K562 (cell line): ENCODE measurements at places on chromosomes 3 and 15. TPM values are rescaled to one million over a fixed set of nuclear protein-coding genes. Genes with fewer than 3 reads are reported as not detected.

Gene DUOXA1
- total RNA-seq, result 0.24 TPM in 1 of 2 replicates, not detected in the other

DNA sequence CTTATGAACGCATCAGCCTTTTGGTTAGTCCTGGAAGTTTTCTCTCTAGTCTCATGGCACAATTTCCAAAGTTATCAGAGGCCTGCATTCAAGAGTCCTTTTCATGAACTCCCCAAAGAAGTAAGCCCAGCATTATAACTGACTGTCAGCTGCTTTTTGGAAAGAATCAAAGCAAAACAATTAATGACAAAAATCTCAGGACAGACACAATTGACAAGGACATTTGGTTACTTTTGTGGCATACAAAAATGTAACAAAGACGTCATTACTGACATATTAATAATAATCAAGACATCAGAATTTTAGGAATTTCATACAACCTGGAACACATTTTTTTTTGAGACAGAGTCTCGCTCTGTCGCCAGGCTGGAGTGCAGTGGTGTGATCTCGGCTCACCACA is 21.2 kb downstream of the KATNBL1 start:
- no peaks in the 10 kb centered on the region for H3K4me1 ChIP-seq
- no peaks in the 10 kb centered on the region for H3K27me3 ChIP-seq
- H3K27ac ChIP-seq, result no peak overlapping the region

GRCh38 chr3:173465898-173466678 is 68.5 kb downstream of the NLGN1 start:
- no peaks in the 10 kb centered on the region for H3K27me3 ChIP-seq
- no peak overlapping the region for H3K4me3 ChIP-seq
- no peak overlapping the region for H3K27ac ChIP-seq
- H3K4me1 ChIP-seq, result no peaks in the 10 kb centered on the region
- no peaks in the 10 kb centered on the region for H3K36me3 ChIP-seq

Gene CMTM7
- 0.38 and 0.49 TPM in 2 replicates for total RNA-seq

DNA sequence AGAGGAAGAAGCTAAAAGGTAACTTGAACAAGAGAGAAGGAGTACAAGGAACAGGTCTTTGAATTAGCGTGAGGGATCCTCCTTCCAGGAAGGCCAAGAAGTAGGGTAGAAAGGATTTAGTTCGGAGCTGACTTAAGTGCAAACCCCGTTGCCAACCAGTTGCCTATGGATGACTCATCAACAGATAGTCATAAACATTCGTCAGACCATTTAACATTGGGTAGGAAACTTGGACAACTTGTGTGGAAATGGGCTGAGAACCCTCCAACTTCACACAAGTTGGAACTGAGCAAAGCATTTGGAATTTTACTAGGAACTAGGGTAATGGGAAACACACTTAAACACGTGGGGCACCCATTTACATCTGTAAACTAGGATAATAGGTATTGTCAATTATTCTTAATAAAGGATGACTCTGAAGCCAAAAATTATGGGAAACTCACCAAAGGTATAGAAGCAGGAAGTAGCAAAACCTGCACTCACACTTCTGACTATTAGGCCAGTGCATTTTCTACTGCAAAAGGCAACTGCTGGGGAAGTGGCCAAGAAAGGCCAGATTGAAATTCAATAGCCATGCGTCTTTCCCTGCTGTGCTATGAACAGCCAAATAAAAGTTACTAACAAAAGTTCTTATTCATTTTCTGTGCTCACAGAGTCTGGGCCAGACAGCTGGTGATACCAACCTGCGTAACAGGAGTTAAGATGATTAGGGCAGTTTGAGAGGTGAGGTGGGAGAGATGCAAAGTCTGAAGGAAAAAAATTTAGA is 174.5 kb upstream of the TMC3 start:
- H3K27me3 ChIP-seq, result peaks cover 2% of the 10 kb centered on the region; the same call in 2 of the 3 replicates
- no peaks in the 10 kb centered on the region for H3K36me3 ChIP-seq
- H3K4me3 ChIP-seq, result no peak overlapping the region
- no peak overlapping the region for H3K27ac ChIP-seq

DNA sequence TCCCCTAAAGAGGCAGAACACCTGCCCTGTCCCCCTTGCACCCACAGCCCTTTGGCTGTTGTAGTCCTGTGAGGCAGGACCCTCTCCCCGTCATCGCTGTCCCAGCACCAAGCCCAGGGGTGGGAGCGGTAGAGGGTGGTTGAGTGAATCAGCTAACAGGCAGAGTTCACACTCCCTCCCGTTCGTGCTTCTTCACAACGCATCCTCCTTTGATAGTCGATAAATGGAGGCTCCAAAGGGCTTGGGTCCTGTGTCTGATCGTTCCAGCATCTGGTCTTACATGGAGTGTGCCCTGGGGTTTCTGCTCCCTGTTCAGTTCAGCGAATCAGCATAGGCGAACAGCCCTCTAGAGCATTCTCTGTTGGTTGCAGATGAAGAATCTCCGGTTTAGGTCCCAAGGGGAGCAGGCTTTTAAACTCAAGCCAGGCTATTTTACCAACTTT is 820 bp upstream of the HMCES start:
- H3K27me3 ChIP-seq, result no peaks in the 10 kb centered on the region
- peak overlapping the region; percentile 87 for H3K27ac ChIP-seq
- peak overlapping the region; percentile 81; the same call in 1 of the 2 replicates for H3K4me3 ChIP-seq
- peaks cover 10% of the 10 kb centered on the region; the same call in 2 of the 3 replicates for H3K4me1 ChIP-seq

DNA sequence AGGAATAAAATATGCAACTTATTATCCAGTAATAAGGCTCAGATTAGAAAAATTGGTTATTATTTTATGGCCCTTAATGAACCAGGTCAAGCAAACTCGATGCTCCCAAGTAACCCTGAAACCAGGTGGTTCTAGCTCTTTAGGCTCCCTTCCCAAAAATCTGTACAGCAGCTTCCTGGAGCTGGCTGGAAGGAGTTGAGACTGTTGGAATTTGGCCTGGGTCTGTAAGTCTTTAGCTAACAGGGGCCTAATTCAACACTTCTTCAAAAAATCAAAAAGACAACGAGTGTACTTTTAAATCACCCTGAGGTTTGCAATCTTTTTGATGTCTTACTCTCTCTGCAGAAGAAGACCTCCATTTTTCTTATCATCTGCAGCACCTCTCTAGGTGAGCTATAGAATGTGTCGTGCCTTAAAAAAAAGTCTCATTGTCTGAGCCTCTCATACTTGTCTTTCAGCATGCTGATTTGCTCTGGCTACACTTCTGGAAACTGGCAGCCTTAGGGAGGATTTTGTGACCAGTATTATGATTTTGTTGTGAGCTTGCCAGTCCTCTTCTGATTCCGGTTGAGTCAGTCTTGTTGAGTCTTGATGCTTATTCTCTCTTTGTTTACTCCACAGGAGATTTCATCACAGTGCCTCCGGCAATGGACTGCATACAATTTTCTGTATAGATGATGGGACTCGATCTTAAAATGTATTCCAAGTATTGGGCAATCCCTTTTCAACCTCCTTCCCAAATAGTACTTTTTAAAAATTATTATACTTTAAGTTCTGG is 235.0 kb upstream of the KBTBD8 start:
- no peaks in the 10 kb centered on the region for H3K4me1 ChIP-seq
- no peak for DNase-seq

DNA sequence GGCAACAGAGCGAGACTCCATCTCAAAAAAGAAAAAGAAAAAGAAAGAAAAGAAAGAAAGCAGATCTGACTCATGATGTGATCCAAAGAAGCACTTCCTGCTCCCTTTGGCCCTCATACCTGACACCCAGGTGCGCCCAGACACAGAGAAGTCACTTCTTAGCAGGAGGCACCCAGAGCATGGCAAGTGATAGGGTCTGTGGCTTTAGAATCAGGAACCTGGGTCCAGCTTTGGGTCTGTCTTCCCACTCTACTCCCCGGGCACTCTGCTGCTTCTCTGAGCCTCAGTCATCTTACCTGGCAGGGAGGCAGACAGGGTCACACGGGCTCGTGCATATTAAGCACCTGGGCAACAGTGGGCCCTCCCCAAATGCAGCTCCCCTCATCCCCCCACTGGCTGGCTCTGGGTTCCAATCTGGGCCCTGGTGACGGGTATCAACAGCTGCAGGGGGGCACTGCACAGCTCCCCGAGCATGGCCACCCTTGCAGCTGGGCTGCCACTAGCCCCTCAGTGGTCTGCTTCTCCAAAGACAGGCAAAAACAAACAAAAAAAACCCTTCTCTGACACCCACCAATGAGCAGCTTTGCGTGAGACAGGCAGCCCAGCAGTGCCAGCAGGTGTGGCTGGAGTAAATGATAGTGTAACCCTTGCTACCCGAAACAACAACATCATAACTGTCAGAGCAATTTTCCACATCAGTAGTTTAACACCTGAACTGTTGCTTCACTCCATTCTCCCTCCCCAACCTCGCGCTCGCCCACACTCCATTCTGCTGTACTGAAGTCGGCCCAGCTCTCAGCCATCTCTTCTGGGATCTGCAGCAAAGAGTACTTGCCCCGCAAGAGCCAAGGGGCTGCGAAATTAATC is 99.8 kb downstream of the MEGF11 start:
- no peak for DNase-seq
- no peaks in the 10 kb centered on the region; the same call in 1 of the 2 replicates for H3K4me1 ChIP-seq
- no peak overlapping the region for H3K4me3 ChIP-seq
- no peaks in the 10 kb centered on the region for H3K36me3 ChIP-seq
- no peak overlapping the region for H3K27ac ChIP-seq

Gene EFCC1
- total RNA-seq, result 0.07 TPM in 1 of 2 replicates, not detected in the other

Gene FOXB1
- total RNA-seq, result not detected in 2 replicates

DNA sequence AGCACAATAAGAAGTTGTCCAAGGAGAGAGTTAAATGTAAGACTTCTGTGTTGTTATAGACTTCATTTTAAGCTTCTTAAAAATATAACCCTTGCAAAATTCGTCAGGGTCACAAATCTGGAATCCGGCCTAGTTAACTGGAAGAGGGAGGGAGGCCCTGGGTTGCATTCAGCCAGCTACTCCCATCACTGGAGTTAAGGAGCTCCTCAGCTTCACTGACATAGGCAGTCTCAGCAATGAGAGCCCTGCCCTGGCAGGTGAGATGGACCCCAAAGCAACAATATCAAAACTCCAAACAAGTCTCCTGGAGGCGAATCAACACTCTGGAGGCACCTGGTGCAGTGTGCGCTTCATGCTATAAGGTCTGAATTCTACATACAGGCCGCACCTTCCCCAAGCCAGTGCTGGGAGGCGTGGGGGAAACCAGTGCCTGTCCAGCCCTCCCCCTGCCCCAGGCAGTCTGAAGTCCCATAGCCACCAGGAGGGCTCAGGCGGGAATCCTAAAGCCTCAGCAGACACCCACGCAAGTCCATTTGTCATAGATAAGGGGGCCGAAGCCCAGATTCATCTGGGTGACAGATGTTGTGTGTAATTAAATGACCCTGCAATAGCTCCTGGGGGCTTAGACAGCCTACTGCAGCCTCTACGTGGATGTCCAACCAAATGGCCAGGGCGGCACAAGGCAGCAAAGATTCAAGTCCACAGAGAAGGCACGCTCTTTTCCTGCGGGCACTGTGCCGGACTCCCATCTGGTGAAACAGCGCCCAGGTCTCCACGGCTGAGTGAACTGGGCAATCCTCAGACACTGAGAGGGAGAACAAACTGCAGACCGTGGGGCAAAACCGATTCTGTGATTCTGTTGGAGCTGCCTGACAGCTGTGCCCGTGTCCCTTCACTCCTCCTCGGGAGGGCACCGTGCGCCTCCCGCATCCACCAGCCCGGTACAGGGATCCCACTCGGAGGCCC is 64.9 kb downstream of the ATP10A start:
- H3K36me3 ChIP-seq, result no peaks in the 10 kb centered on the region
- no peak for DNase-seq
- H3K4me1 ChIP-seq, result no peaks in the 10 kb centered on the region
- H3K27ac ChIP-seq, result no peak overlapping the region

DNA sequence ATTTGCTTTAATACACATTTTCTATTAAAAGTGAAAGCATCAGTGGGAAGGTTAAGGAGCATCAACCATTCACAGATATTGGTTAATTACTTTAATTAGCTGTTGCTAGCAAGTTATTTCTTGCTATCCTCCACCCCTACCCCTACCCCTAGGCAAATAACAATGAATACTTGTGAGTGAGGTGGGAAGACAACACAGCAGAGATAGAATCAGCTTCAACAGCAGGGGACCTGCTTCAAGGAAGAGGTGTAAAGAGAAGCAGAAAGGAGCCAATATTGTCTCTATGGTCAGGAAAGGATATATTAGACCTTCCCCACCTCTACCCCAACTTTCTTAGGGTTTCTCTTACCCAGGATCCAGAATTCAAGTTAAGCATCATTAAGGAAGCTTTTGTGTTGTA is 149.4 kb downstream of the SNRK start:
- no peak for DNase-seq
- H3K27ac ChIP-seq, result no peak overlapping the region
- no peaks in the 10 kb centered on the region for H3K4me1 ChIP-seq

GRCh38 chr3:14430706-14431451 is 28.5 kb downstream of the SLC6A6 start:
- peak overlapping the region; percentile 7; the same call in 1 of the 2 replicates for H3K4me3 ChIP-seq
- no peak for DNase-seq
- H3K27me3 ChIP-seq, result no peaks in the 10 kb centered on the region
- peaks cover 91% of the 10 kb centered on the region; the same call in 2 of the 3 replicates for H3K36me3 ChIP-seq

Gene TMEM42
- total RNA-seq, result 1.6 TPM in 2 replicates

- H3K27me3 ChIP-seq, result no peaks in the 10 kb centered on the region
- H3K36me3 ChIP-seq, result no peaks in the 10 kb centered on the region
- H3K4me1 ChIP-seq, result no peaks in the 10 kb centered on the region
- H3K4me3 ChIP-seq, result no peak overlapping the region
Observed at GRCh38 chr15:63169788-63170187, 12.5 kb upstream of the RPS27L start.

DNA sequence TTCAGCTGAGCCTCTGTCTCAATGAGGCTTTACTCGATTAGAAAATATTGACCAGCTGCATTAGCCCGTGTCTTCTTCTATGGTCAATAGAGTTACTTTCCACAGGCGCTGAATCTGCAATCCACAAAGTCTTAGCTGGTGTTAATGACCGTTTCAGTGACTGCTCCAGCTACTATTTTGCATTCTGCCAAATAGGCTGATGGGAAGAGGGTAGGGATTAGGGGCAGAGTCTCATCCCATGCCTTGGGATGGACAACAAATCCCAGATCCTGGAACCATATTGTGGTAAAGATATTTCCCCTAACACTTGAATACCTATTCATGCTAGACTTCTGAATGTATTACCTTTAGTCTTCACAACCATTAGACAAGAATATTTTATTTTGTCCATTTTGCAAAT is 29.5 kb upstream of the MAGI1 start:
- no peaks in the 10 kb centered on the region for H3K36me3 ChIP-seq
- H3K27ac ChIP-seq, result no peak overlapping the region
- H3K4me1 ChIP-seq, result no peaks in the 10 kb centered on the region
- H3K4me3 ChIP-seq, result no peak overlapping the region
- no peak for DNase-seq

DNA sequence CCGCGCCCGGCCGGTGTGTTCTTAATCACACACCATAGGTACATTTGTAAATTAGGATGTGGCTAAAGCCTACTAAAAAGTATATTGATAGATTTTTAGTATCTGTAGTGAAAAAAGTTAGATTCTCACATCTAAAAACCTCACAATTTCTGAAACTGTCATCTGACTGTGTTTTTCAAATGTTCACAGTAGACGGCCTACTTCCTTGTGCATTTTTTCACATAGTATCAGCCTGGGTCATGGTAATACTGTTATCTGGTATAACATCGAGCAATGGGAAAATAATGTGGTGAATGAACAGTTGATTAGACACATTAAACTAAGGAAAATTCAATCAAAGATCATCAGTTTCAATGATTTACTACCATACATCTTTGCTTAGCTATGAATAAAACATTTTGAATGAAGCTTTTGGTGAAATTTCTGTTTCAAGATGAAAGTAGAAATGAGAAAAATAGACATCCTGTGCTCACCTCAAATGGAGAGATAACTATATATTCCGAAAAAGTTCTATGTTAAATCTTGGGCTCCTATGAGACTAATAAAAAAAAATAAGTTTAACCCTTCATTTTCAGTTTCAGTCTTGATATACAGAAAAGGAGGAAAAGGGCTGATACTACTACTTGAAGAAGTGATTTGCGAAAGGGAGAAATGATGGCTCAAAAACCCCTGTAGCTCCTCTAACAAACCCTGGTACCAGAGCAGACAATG is 262.7 kb downstream of the ZBTB20 start:
- no peak overlapping the region for H3K27ac ChIP-seq
- H3K27me3 ChIP-seq, result no peaks in the 10 kb centered on the region
- no peak overlapping the region for H3K4me3 ChIP-seq
- no peaks in the 10 kb centered on the region for H3K4me1 ChIP-seq

Gene AHSG
- total RNA-seq, result 0.69 and 1.2 TPM in 2 replicates
